ENCODE measurements at places on chromosomes 11 and 22.

- H3K27me3 ChIP-seq, result peaks cover 1% of the 10 kb centered on the region
- H3K27ac ChIP-seq, result no peak overlapping the region
- H3K4me1 ChIP-seq, result no peaks in the 10 kb centered on the region
- H3K4me3 ChIP-seq, result no peak overlapping the region
These were observed 536.8 kb downstream of the MIAT start for GRCh38 chr22:27194096-27194748.

GRCh38 chr11:114563077-114563476 lies 3.4 kb upstream of the NXPE1 start:
- no peak for DNase-seq
- H3K4me3 ChIP-seq, result no peak overlapping the region
- no peaks in the 10 kb centered on the region for H3K36me3 ChIP-seq
- H3K27ac ChIP-seq, result no peak overlapping the region

GRCh38 chr11:134481135-134481534 lies 69.1 kb upstream of the B3GAT1 start:
- peaks cover 14% of the 10 kb centered on the region for H3K27me3 ChIP-seq
- no peaks in the 10 kb centered on the region for H3K36me3 ChIP-seq
- no peak overlapping the region for H3K27ac ChIP-seq
- no peak overlapping the region for H3K4me3 ChIP-seq

GRCh38 chr11:90330632-90331031 lies 107.8 kb upstream of the CHORDC1 start:
- no peaks in the 10 kb centered on the region for H3K4me1 ChIP-seq
- H3K27me3 ChIP-seq, result no peaks in the 10 kb centered on the region
- no peak overlapping the region for H3K4me3 ChIP-seq
- H3K36me3 ChIP-seq, result no peaks in the 10 kb centered on the region

- no peaks in the 10 kb centered on the region for H3K4me1 ChIP-seq
- DNase-seq, result no peak
- H3K27ac ChIP-seq, result no peak overlapping the region
- no peak overlapping the region for H3K4me3 ChIP-seq
These were observed 34.7 kb downstream of the LUZP2 start for GRCh38 chr11:24531528-24531927.

GRCh38 chr11:74011360-74012073 lies 2.6 kb upstream of the UCP3 start:
- H3K4me1 ChIP-seq, result peaks cover 48% of the 10 kb centered on the region
- H3K27me3 ChIP-seq, result no peaks in the 10 kb centered on the region
- peak overlapping the region; percentile 49 for H3K4me3 ChIP-seq
- peaks cover 41% of the 10 kb centered on the region for H3K36me3 ChIP-seq

DNA sequence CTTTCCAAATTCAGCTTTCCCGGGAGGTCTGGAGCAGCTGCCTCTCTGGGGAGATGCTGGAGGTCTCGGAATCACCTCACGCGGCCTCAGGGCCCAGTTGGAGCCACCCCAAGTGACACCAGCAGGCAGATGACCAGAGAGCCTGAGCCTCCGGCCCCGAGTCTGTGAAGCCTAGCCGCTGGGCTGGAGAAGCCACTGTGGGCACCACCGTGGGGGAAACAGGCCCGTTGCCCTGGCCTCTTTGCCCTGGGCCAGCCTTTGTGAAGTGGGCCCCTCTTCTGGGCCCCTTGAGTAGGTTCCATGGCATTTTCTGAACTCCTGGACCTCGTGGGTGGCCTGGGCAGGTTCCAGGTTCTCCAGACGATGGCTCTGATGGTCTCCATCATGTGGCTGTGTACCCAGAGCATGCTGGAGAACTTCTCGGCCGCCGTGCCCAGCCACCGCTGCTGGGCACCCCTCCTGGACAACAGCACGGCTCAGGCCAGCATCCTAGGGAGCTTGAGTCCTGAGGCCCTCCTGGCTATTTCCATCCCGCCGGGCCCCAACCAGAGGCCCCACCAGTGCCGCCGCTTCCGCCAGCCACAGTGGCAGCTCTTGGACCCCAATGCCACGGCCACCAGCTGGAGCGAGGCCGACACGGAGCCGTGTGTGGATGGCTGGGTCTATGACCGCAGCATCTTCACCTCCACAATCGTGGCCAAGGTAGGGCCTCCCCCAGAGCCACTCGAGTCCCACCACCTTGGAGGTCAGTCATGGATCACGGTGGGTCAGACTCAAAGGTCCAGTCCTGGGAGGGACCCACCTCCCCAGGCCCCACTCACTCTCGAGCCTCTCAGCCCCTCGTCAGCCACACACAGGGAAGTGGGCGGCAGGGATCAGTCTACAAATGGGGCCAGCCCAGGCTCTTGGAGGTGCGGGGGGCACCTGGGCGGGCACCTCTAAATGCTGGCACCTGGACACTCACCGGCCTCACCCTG lies 525 bp downstream of the SLC22A12 start:
- H3K27me3 ChIP-seq, result peaks cover 15% of the 10 kb centered on the region
- no peak for DNase-seq
- H3K4me1 ChIP-seq, result peaks cover 2% of the 10 kb centered on the region

DNA sequence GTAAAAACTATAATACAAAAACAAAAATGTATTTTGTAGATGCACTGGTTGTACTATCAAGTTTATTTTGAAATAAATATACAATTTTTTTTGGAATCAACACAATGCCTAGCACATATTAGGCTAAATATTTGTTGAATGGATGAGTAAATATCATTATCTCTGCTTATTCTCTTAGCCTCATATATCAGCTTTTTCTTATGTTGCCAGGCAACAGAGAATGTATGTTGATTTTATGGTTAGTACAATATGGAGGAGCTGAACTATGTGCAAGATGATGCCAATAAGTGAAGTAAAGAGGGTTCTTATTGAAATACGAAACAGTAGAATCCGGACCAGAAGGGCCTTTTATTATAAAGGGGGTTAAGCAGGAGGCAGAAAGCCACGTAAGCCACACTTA lies 94.9 kb downstream of the FAR1 start:
- H3K4me3 ChIP-seq, result no peak overlapping the region
- no peaks in the 10 kb centered on the region for H3K36me3 ChIP-seq
- H3K27me3 ChIP-seq, result peaks cover 5% of the 10 kb centered on the region
- no peak overlapping the region for H3K27ac ChIP-seq
- no peaks in the 10 kb centered on the region for H3K4me1 ChIP-seq
